ENCODE measurements at places on chromosomes 16 and 17.

GRCh38 chr16:65069065-65069464 is 52.8 kb downstream of the CDH11 start:
- ATAC-seq = no peak

- ATAC-seq = no peak
These were observed 5.7 kb downstream of the FOXF1 start for GRCh38 chr16:86515777-86516622.

DNA sequence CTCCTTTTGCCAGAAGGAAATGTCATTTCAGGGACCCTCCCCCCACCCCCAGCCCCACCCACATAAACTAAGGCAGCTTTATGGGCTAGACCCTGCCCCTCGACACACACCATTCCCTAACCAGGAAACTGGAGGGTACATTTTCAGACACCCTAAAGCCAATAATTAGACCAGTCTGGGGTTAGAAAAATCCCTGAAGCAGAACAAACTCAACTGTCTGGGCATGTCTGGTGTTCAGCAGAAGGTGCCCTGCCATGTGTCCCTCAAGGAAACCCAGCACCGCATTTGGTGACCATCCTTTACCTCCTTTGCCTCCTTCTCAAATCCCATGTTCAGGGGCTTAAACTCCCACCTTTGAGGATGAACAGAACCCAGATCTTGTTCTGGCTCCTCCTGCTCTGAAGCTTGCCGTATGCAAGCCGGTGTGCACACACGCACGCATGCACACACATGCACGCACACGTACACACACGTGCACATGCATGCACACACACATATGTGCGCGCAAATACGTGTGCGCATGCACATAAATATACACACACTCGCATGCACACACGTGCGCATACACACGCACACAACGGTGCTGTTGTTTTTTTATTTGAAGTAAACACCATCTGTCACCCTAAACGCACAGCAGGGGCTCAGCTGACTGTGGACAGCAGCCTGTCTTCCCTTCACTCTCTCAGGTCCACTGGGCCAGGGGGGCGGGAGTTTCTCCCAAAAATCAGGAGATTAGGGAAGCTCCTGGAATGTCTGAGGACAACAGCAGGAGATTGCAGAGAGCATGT is 156.8 kb upstream of the TNRC6C start:
- ATAC-seq = no peak

- ATAC-seq = no peak
These were observed 696.8 kb upstream of the SOX9 start for GRCh38 chr17:71423871-71424546.

DNA sequence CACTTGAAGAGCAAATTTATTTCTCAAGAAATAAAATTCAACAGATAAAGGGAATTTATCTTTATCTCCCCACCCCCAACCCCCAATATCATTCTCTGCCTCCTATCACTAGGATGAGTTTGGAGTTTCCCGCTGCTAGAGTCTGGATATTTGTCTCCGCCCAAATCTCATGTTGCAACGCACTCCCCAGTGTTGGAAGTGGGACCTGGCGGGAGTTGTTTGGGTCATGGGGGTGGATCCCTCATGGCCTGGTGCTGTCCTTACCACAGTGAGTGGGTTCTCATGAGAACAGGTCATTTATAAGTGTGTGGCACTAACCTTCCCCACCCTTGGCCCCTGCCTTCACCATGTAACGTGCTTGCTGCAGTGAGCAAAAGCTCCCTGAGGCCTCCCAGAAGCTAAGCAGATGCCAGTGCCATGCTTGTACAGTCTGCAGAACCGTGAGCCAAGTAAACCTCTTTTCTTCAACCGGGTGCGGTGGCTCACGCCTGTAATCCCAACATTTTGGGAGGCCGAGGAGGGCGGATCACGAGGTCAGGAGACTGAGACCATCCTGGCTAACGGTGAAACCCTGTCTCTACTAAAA is 6.5 kb downstream of the CEP20 start:
- ATAC-seq = no peak

DNA sequence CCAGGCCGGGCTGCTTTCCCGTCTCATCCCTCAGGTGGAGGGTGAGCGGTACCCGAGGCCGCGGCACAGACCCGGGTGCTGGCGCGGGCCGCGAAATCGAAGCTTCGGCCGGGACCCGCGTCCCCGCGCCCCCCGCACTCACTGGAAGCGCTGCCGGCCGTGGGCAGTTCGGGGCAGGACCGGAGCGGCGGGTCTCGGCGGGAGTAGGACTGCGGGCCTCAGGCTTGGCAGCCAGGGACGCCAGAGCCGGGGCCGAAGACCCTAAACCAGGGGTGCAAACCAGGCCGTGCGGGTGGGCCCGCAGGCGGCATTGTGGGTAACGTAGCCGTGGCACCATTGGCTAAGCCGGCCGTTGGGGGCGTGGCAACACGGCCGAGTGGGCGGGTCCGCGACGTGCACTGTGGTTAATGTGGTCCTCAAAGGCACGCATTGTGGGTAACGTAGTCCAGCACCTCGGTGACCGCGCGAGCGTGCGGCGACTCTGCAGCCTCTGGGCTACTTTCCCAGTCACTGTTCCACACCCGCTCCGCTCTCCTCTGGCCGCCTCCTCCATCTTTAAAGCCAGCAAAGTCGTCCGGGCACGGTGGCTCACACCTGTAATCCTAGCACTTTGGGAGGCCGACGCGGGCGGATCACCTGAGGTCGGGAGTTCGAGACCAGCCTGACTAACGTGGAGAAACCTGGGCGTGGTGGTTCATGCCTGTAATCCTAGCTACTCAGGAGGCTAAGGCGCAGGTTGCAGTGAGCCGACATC is at the start of gene ZNF500:
Gene ZNF500 (minus strand): TSS at position 288 of the 754 bp plus-strand sequence. CDS start 1,184 bp downstream, outside the sequence.
- peak; percentile 78 for ATAC-seq

DNA sequence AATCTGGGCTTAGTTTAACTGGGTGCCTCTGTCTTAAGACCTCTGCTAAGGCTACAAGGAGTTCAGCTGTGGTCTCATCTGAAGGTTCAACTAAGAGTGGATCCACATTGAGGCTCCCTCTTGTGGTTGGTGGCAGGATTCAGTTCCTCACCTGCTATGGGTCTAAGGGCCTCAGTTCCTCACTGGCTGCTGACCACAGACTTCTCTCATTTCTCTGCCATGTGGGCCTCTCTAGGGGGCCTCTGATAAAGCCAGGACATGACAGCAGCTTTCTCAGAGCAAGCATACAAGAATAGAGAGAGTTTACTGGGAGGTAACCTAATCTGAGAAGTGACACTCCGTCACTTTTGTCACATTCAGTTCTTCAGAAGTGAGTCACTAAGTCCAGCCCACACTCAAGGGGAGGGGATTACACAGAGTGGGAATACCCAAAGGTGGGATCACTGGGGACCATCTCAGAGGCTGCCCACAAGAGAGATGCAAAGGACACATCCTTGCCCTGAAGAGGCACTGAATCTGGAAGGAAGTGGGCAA is 19.2 kb upstream of the ABAT start:
- peak; percentile 89 for ATAC-seq

DNA sequence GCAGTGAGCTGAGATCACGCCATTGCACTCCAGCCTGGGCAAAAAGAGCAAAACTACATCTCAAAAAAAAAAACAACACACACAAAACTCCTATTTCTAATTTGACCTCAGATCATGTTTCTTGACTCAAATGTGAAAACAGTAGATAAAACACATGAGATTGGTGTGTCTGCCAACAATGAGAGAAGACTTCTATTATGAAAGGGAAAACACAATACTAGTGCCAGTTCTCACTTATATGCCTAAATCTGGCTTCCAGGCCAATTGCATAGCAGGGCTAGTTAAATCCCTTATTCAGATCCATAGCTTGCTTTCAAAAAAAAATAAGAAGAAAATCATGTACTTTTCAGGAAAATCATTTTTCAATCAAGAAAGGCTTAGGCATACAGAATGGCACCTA is 39.4 kb downstream of the AP1G1 start:
- ATAC-seq = no peak

- ATAC-seq = no peak
These were observed 11.5 kb upstream of the UMOD start for GRCh38 chr16:20364051-20364450.
